Esophagus mucosa (tissue), 1 donor: ENCODE measurements at places on chromosomes 6 and 20.

DNA sequence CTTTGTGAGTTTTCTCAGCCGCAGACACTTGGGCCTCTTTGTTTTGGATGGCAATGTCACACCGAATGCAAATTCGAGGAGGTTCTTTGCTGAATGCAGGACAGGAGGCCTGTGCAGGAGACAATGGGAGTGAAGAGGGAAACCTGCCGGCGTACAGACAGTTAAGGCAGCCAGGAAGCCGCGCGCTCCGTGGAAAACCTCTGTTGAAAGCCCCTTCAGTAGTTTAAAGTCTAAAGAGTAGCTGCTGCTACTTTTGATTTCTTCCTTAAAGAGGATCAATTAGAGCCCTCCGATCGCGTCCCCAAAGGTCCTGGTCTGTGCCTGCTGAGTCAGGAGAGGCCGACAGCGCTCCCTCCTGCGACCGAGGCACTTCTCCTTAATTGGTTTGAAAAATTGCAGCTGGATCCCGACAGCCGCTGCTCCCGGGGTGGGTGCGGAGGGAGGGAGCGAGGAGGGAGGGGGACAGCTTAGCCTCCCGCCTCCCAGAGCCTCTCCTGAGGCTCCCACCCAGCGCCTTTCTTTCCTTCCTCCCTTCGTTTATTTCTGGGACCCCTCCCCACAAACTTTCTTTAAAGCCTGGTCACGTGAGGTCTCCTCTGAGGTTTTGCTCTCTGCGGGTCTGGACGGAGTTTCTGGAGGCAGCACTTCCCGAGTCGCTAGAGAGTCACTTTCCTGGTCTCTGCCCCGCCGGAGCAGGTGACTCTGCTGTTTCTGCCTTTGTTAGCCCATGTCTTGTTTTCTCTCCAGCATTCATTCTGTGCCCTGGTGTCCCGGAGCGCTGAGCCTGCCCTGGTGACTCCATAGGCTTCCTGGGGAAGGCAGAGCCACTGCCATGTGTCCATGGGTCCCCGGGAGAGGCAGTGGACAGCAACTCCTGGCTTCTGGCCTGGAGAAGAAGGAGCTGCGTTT lies 22.3 kb upstream of the RPP40 start:
- peak; percentile 33 for ATAC-seq

- no peak for ATAC-seq
These were observed 162.8 kb downstream of the SCML4 start for GRCh38 chr6:107661291-107661690.

DNA sequence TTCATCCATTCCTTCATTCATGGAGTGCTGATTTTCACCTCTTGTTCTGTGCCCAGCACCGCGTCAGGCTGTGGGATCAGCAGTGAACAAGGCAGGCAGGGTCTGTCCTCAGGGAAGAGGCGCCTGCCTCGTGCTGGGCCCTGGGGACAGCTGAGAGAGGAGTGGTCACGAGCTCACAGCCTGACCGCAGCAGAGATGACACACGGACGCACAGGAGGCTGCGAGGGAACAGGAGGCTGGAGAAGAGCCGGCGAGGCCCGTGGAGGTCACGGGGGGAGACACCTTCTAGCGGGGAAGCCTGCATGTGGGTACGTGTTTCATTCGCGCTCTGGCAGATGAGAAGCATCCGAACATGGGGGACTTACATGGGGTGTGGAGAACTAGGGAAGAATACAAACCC lies 27.5 kb downstream of the PXDC1 start:
- no peak for ATAC-seq

- no peak for ATAC-seq
These were observed 26.1 kb upstream of the NKAIN2 start for GRCh38 chr6:123777563-123777962.

- ATAC-seq: no peak
These were observed 66.0 kb upstream of the KIF16B start for GRCh38 chr20:16639027-16639941.

- ATAC-seq: no peak
These were observed 589 bp downstream of the RNF5 start for GRCh38 chr6:32178547-32179440.

- ATAC-seq: no peak
These were observed 51.2 kb downstream of the NINL start for GRCh38 chr20:25533920-25534700.

DNA sequence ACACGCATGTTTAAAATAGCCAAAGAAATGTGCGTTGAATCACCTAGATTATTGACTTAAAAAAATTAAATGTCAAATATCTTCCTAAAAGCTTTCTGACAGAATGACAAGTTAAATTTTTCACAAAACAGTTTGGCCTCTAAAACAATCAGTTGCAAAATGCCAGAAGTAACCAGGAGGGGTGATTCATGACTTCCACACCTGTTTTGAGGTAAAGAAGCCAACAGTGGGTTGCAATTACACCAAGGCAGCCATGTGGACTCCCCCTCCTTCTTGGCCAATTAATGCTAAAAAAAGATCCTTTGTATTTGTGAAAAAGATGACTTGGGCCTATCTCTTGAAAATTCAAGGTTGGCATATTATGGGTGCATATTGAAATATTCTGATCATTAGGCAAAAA lies 424.8 kb downstream of the CBLN4 start:
- ATAC-seq: no peak

GRCh38 chr6:79384845-79385244 lies 150.4 kb upstream of the HMGN3 start:
- no peak for ATAC-seq

DNA sequence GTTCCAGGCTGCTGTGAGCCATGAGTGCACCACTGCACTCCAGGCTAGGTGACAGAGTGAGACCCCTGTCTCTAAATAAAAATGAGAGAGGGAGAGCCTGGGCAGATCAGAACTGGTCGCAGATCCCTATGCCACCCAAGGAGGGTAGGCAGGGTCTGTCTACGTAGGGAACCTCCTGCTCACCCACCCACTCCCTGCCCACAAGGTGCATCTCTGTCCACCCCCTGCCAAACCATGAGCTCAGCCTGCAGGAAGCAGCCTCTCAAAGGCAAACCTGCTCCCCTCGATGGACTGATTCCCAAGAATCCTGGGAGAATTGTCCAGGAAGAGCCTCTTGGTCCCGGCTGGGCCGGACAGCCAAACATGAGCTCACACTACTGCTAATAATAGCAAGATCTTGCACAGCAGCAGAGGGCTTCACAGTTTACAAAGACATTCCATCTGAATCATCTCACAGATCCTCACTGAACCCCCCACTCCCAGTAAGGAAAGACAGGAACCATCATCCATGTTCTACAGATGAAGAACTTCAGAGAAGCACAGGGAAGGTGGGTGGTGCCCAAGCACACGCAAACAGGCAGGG lies 27.8 kb upstream of the TLDC2 start:
- no peak for ATAC-seq

DNA sequence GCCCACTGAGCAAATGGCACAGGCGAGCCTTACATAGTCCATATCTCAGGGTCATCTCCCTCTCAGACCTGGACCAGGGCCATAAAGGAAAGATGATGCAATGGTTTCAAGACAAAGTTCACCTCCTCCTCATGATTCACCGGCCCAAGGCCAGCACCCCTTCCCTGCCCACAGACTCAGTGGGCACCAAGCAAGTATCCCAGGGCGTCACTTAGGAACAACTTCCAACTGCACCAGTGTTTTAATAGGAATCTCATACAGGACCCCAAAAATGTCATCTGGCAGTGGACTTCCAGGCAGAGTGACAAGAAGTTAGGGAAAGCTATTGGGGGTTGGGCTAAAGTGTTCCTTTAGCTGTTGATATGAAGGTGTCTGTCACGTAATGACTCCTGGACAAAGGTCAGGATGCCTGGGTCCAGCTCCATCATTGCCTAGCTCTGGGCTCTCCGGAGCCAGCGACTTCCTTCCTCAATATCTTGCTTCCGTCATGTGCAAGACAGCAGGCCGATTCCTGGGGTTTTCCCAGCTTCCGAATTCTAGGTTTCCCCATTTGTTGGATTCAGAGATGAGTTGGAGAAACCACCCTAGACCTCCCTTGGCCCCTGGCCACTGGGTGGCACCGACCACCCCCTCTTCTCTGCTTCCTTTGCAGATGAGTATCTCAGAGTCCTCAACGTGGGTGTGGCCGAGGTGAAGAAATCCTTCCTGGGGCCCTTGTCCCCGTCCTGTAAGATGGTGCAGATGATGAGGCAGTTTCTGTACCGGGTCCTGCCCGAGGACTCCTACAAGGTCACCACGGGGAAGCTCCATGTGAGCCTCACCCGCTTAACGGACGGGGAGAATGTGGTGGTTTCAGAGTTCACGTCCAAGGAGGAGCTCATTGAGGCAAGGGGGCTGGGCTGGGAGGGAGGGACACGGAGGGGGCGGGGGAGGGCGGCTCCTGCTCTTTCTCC lies 21.1 kb downstream of the PNPLA1 start:
- ATAC-seq: no peak

DNA sequence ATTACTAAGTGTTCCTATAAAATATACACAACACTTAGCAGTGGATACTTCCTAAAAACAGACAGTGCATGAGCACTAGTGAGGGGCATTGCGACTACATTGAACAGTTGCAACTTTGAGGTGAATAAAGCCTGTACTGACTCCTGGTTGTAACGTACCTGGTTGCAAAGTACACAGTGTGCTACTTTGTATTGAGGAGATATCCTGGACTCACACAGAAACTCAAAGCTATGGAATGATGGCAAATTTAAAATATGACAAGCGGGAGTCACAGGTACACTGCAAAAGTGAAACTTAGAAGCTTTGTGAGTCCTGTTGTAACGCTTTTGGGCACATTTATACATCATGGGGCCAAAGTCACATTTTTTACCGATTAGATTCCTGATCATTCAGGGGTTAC lies 55.6 kb upstream of the HLA-A start:
- ATAC-seq: no peak

DNA sequence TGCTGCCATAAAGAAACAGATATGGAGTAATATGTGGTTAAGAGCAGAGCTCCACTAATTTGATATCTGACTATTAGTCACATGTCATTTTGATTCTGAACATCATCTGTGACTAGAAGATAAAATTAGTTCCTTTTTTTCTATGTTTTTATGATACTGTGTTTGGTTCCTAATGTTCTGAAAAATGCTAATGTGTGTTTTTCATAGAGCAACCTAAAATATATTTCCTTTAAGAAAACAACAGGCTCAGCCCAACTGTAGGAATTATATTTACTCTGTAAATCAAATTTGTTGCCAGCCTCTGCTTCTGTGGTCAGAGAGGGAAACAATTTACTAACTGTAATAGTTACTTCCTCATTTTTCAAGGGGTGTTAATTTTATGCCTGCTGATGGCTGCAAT lies 33.3 kb upstream of the TXLNB start:
- ATAC-seq: no peak

DNA sequence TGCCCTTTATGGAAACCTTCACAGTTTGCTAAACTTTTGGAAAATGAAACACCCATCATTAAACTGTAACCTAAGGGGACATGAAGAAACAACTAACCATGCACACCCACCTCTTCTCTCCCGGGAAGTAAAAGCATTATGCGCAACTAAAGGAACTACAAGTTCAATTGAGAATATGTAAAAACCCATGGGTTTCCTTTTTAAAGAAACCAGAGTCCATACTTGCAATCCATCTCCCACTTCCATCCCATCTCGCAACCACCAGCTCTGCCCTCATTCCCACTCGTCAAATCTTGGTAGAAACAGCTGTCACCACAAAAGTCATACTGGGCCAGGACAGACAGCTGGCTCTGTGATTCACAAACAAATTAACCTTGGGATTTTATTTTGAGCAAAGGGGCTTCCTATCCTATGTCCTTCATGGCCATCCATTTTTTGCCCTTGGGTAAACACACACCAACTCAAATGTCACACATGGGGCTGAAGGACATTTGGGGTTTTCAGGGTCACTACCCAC lies 81.5 kb downstream of the HAO1 start:
- no peak for ATAC-seq

DNA sequence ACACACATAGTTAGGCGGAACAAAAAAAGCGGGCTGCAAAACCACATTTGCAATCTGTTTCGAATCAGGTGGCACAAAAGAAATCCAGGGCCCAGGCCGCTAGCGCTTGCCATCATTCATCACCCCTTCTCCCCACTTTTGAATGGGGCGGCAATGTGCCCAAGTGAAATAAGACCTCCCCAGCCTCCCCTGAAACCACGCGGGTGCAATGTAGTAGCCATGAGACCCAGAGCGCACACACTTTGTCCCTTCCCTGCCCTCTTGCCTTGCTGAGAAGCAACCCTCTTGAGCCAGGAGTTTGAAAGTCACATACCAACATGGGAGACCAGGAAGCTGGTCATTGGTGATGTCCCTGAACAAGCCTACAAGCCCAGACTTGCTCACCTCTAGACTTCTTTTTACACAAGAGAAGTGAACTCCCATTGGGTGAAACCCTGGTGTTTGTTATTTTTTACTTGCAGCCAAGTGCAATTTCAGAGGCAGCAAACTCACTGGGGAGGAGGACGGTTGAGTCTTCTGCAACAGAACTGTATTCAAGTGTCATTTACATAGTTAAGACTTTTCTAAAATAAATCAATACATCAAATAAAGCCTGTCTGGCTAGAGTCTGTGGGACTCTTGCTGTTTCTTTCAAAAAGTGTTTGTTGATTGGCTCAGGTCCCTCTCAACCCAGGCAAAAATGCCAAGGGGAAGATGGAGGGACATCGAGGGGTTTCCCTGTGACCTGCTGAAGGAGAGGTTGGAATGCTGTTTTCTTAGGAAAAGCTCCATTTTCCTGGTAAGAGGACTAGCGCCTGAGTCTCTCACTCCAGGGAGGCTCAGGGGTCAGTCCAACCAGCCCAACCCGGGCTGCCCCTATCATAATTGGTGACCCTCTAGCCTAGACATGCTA lies 138.1 kb upstream of the PTPN1 start:
- ATAC-seq: peak; percentile 57

GRCh38 chr20:2285613-2286012 lies 10.2 kb upstream of the TGM3 start:
- ATAC-seq: peak; percentile 76

DNA sequence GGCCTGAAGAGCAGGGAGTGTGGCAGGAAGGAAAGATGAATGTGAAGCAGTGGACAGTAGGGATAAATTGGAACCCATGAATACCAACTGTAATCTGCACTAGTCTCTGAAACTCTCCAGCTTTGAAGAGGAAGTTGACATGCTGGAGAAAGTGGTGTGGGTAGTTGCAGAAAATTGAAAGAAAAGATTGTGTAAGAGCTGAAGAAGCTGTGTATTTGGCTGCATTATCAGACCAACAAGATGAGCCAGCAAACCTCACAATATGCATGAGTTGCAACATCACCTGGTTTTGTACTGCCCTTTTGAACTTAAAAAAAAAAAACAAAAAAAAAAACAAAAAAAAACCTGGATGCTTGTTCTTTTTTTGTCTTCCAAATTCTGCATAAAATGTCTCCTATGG lies 921.9 kb upstream of the EYS start:
- ATAC-seq: no peak

- ATAC-seq: peak; percentile 1
These were observed 21.3 kb upstream of the CHMP4B start for GRCh38 chr20:33789858-33790182.
